Neural progenitor cell (in vitro differentiated cells): ENCODE measurements at places on chromosomes 5 and 9. TPM values are rescaled to one million over a fixed set of nuclear protein-coding genes. Genes with fewer than 3 reads are reported as not detected.

- no peak for DNase-seq
Measured at GRCh38 chr5:159186319-159186718, 23.0 kb downstream of the RNF145 start.

GRCh38 chr5:9063615-9064245 is 482.1 kb downstream of the SEMA5A start:
- DNase-seq = no peak

The QRFP gene
- total RNA-seq = not detected in 2 replicates

The TRAF1 gene
- total RNA-seq = 3.2 and 4.5 TPM in 2 replicates

GRCh38 chr9:97900738-97901565 is 21.3 kb downstream of the TRMO start:
- peak; percentile 56 for DNase-seq

The SLC12A7 gene
- 7.5 and 27.3 TPM in 2 replicates for total RNA-seq

GRCh38 chr5:43294226-43294625 is 19.0 kb downstream of the HMGCS1 start:
- DNase-seq = no peak

The IL5 gene
- total RNA-seq = not detected in 2 replicates

- peak; percentile 62 for DNase-seq
Measured at GRCh38 chr5:14399054-14399692, 182.4 kb upstream of the OTULINL start.

- DNase-seq = peak; percentile 29
Measured at GRCh38 chr5:169978714-169979113, 1.6 kb downstream of the INSYN2B start.

- DNase-seq = no peak
Measured at GRCh38 chr5:111676926-111677415, 80.0 kb downstream of the NREP start.

The PCDHB12 gene
- 3.0 and 3.8 TPM in 2 replicates for total RNA-seq

DNA sequence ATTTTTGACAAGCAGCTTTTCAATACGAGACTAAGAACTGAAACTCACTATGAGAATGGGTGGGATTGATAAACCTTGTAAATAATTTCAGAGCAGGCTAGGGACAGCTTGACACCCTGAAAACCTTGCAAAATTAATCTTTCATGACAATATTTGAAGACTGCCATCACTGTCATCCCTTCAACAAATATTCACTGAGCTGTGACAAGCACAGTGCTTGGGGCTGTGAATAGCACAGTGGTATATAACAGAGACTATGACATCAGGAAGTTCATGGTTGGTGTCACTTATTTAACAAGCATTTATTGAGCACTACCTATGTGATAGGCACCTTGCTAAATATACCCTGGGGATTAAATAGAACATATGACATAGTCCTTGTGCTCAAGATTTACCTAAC is 741.0 kb upstream of the RIOK2 start:
- DNase-seq = no peak

GRCh38 chr9:71036501-71036900 is 84.9 kb downstream of the TRPM3 start:
- no peak for DNase-seq

GRCh38 chr9:68560071-68560844 is 19.6 kb upstream of the TMEM252 start:
- peak; percentile 53 for DNase-seq

The FSTL4 gene
- total RNA-seq = 0.95 and 2.3 TPM in 2 replicates

The HSPA5 gene
- total RNA-seq = 39.1 and 44.2 TPM in 2 replicates

GRCh38 chr5:149172261-149172660 is 31.0 kb downstream of the ABLIM3 start:
- DNase-seq = no peak

DNA sequence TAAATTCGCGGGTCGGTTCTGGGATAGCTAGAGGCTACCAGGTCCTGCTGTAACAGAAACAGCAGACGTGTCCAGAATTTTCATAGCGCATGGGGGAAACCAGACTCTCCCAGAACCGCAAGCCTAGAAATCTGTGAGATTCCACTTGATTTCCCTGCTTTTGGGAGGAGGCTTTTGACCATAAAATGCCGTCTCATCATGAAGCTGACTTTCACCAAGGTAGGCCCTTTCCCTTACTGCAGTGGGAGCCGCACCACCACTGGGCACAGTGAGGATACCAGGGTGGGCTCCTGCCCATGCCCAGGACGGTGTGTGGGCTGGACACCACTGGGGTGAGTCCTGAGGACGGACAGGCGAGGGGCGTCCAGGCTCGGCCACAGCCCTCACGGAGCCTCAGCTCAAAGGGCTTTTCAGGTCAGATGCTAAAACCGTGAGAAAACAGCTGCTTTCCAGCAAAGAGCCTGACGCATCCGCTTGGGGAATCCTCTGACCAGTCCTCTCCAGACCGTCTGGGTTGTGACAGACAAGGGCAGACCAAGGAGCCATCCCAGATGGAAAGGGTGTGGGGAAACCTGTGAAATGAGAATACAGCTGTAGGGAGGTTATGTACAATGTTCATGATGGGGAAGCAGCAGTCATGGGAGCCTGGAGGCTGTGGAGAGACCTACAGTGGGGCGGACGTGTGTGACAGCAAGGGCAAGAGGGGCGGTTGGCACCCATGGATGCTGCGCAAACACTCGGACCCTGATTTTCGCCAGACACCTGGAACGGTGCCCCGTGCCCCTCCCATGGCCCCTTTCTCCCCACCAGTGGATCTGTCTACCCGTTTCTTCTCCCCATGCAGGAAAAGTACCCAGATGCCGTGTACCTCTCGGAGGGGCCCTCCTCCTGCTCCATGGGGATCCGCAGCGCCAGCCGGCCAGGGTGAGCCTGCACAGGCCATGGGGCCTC is 59.2 kb downstream of the IPPK start:
- DNase-seq = no peak

The GPSM1 gene
- 6.2 and 39.7 TPM in 2 replicates for total RNA-seq

DNA sequence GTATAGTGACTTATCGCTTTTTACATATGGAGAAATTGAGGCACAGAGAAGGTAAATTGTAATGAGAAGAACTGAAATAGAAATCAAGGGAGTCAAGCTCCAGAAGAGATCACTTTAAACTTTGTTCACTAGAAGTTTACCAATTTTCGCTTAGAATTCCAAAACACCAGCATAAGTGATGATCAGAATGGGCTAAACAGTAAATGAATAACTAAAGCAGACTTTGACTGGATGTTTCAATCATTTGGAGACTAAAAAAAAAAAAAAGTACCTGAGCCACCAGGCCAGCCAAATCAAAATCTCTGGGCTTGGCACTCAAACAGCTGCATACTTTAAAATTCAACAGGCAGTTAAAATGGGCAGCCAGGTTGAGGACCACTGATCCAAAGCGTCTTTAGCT is 38.2 kb upstream of the FYB1 start:
- DNase-seq = no peak

DNA sequence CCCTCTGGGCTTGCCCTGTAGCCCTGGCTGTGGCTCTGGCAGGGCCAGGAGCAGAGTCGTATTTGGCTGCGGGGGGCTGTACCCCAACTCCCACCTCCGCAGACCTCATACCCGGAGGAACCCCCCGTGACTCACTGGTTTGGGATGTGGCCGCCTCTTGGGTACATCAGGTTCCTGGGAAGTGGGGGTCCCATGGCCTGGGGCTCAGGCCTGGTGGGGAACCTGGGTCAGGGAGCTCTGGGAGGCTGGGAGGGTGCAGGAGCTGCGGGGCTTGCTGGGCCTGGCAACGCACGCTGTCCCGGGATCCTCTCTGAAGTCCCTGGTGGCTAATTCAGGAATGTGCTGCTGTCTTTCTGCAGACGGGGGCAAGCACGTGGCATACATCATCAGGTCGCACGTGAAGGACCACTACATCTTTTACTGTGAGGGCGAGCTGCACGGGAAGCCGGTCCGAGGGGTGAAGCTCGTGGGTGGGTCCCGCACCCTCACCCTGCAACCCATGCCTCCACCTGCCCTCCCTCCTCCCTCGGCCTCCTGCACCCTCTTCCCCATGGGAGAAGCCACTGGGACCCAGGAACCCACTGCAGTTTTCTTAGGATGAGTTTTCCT is 2.4 kb downstream of the LCN1 start:
- DNase-seq = no peak

DNA sequence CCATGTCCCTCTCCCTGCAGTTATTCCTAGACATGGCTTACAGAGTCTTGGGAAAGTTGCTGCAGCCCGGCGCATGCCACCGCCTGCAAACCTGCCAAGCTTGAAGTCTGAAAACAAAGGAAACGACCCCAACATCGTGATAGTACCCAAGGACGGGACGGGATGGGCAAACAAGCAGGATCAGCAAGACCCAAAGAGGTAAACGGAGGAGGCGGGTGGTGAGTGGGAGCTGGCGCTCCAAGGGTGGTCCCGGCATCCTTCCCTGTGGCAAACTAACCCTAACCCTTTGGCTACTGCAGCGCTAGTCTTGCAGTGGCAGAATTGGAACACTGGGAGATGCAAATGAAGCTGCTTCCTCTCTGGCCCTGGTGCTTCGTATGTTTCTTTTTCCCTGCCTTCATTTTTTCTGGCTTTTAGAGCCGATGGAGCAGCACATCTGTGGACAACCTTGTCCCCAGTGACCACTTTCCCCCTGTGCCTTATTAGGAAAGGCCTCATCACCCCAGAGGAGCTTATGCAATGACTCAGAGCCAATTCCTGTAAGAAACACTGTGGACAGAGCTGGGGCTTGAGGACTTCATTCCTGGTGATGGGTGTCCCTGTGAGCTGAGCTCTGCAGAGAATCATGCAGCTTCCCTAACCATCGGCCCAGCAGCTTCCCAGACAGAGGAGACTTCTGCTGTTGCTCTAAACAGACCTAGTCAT is 38.9 kb downstream of the PRRC2B start:
- DNase-seq = no peak

DNA sequence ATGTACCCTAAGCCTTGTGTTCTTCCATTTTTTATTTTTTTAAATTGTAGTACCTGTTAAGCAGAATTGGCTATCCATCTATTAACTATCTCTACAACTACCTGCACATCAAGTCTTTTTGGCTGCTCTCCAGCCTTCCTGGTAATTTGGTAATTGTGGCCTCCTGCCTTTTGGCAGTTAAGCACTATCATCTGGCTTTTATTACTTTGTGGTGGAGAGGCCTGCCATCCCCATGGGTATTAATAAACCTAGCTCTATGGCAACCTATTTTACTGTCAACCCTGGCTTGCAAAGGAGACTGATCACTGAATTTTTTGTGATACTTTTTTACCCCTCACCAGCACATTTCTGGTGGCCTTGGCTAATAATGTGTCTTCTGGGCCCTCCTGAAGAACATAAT is 20.5 kb downstream of the SELENOP start:
- no peak for DNase-seq

- DNase-seq = no peak
Measured at GRCh38 chr5:424301-425110, 18.5 kb upstream of the EXOC3 start.

The GABRA6 gene
- total RNA-seq = not detected in 2 replicates

The SLC31A2 gene
- total RNA-seq = 0.34 and 1.7 TPM in 2 replicates

DNA sequence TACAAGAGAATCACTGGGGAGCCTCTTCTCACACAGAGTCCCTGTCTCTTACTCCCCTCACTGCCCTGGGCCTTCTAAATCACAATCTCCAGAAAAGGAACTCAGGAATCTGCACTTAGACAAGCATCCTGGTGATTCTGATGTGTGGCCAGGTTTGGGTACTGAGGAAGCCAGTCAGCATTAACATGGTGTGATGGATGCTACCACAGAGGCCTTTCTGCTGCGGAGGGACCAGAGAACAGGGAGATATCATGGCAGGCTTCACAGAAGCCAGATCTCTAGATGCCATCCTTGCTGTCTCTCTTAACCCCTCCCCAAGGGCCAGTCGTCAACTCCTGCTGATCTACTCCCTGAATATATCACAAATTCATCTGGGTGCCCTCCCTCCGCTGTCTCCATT is 1.6 kb downstream of the ANKS6 start:
- no peak for DNase-seq

GRCh38 chr5:6452622-6453504 is 4.2 kb downstream of the UBE2QL1 start:
- peak; percentile 15 for DNase-seq

The SLCO6A1 gene
- total RNA-seq = 0.51 and 2.1 TPM in 2 replicates

DNA sequence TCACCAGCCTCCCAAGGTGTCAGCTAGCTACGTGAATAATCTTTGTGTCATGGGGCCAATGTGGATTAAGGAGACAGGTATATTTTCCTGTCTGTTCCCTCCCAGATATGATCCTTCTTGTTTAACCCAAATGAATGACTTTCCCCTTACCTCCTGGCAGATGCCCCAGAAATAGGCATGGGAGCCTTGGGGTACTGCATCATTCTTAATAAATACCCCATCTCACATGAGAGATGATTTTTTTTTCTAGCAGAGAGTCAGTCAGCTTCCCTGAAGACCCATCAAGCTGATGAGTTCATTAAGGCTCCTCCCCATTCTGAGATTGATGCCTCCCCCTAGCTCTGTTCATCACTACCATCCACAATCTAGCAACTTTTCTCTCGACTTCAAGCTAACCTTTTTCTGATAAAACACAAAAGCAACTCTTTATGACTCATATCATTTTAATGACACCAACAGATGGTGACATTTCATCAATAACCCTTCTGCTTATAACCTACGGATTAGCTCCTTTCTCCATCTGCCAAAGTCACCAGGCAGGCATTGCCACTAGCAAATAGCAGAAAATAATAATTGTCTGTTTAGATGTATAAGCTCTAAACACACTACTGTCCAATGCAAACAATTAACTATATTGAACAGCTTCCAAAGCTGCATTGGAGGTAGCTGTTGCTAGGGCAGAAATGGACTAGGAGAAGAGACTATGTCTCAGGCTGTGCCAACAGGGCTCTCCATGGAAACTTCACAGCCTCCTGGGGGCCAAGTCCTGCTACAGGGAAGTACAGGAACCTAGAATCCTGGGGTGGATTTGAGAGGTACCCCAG is 143.7 kb downstream of the ACER2 start:
- DNase-seq = no peak

- peak; percentile 81 for DNase-seq
Measured at GRCh38 chr9:33415501-33416038, 13.2 kb upstream of the AQP7 start.

DNA sequence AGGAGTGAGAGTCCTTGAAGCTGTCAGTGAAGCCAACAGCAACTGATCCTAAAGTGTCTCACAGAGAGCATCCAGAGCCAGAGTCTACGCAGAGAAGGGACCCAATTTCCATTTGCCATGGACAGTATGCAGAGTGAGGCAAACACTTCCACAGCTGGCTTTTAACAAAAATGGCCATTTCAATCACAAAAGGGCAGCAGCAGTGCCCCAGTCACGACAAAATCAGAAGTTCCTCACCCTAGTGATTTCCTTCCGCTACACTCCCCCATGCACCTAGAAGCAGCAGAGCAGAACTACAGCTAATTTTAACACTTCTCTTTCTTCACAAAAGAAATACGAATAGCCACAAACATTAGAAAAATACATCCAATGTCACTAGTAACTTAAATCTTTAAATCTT is 27.9 kb downstream of the FBXW11 start:
- no peak for DNase-seq

DNA sequence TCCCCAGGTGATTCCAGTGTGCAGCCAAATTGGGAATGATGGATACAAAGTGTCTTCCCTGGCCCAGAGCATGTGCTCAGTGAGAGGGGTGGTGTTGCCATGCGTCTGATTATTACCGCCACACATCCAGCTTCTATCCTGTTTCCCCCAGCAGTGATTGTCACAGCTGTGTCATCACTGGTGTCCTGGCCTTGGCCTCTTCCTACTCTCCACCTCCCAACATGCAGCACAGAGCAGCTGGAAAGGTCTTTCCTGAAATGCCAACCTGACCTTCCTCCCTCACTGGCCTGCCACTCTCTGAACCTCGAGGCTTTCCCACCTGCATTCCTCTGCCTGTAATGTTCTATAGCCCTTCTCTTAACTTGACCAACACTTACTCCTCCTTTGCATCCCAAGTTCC is 60.0 kb downstream of the TMOD1 start:
- no peak for DNase-seq

GRCh38 chr9:28808042-28808441 is 1234.8 kb upstream of the C9orf72 start:
- DNase-seq = no peak

- peak; percentile 33 for DNase-seq
Measured at GRCh38 chr5:134046801-134047686, 42.3 kb upstream of the VDAC1 start.
